ENCODE measurements at places on chromosomes 11 and 22.

DNA sequence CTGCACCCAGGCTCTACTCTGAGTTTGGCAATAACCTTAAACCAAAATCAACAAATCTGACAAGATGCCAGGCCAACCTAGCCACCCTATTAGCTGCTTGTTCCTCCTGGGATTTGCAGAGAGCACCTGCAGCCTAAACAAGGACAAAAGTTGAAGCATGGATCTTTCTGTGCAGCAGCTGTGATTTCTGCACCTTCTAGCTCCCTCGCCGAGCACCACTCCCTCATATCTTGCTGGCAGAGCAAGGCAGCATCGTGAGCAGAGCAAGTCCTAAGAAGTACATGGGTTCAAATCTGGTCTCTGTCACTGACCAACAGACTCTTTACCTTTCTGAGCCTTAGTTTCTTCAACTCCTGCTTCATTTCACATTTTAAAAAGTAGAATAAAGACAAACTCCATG lies 38.3 kb downstream of the MORC2 start:
- DNase-seq, result no peak

DNA sequence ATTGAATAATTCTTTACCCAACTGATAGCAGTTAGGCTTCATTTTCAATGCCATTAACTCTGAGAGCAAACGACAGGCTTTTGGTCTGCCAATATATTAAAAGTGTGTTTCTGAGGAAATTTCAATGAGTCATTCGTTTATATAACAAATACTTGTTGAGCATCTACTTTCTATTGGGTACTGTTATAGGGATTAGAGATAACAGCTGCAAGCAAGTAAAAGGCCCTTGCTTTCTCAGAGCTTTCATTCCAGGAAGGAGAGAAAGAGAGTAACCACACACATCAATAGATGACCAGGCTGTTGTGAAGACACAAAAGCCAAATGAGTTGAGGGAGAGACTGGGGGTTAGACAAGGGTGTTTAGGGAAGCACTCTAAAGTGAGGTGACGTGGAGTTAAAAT lies 35.7 kb downstream of the CD44 start:
- no peak for DNase-seq

- no peak for DNase-seq
These were observed 38.3 kb upstream of the MYH9 start for GRCh38 chr22:36425977-36426523.

DNA sequence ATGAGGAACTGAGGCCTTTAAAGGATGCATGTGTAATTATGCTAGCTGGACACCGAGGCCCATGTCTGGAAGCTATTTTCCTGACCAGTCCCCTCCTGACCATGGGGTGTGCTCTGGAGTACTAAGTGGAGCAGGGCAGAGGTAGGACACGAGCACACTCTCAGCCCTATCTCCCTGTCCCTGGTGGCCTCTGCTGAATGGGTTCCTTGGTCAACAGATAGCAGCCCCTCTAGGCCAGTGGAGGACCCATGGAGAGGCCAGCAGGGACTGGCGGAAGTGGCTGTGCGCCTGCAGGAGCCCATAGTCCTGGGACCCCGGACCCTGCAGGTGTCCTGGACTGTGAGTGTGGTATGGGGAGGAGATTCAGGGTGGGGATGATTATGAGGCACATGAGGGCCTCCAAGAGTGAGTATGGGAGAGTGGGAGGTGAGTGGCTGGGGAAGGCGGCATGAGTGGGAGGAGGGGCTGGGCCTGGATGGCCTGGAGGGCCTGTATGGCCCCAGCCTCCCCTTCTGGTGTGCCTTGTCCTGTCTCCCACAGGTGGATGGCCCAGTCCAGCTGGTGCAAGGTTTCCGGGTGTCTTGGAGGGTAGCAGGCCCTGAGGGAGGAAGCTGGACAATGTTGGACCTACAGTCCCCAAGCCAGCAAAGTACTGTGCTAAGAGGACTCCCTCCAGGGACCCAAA lies 9.5 kb downstream of the ROBO3 start:
- no peak for DNase-seq
